ENCODE measurements at places on chromosomes 2 and 18.

DNA sequence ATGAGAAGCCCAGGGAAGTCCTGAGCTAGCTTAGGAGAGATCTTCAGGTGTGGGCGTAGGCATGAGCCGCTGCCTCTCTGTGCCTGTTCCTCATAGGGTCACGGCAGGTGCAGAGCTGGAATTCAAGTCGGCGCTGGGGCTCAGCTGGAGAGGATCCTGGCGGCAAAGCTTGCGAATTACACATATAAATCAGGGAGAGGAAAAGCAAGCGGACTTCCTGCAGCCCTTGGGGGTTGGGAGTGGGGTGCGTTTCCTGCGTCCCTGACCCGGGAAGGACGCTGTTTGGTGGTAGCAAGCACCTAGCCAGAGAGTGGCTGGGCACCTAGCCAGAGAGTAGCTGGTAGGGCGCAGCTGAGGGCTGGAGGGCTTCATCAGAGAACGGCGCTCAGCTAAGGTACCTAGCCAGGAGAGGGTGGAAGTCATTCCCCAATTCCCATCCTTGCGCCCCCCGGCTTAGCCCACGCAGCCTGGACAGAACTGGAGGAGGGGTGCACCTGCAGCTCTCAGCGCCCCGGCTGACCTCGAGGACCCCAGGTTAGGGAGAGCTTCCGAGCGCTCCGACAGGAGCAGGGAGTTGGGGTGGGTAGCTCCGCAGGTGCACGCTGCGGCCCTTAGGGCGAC, 459 bp upstream of the EFR3B start:
- DNase-seq, result no peak

- no peak for DNase-seq
These were observed 32.6 kb downstream of the HJURP start for GRCh38 chr2:233821709-233822100.

DNA sequence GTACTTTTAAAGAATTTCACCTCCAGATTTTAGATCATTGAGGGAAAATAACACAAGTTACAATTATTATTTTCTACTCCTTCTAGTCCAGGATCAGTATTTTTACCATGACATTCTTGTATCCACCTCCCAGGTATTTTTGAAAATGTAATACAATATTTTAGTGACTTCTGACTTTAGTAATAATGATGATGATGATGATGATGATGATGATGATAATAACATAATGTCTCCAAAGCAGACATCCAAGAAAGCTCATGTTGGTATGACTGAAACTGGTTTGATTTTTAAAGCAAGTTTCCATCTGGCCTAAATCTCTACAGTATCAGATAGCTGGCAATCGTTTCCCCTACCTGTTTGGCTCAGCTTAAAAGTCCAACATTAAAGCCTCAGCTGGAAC, 140.0 kb upstream of the GULP1 start:
- no peak for DNase-seq

DNA sequence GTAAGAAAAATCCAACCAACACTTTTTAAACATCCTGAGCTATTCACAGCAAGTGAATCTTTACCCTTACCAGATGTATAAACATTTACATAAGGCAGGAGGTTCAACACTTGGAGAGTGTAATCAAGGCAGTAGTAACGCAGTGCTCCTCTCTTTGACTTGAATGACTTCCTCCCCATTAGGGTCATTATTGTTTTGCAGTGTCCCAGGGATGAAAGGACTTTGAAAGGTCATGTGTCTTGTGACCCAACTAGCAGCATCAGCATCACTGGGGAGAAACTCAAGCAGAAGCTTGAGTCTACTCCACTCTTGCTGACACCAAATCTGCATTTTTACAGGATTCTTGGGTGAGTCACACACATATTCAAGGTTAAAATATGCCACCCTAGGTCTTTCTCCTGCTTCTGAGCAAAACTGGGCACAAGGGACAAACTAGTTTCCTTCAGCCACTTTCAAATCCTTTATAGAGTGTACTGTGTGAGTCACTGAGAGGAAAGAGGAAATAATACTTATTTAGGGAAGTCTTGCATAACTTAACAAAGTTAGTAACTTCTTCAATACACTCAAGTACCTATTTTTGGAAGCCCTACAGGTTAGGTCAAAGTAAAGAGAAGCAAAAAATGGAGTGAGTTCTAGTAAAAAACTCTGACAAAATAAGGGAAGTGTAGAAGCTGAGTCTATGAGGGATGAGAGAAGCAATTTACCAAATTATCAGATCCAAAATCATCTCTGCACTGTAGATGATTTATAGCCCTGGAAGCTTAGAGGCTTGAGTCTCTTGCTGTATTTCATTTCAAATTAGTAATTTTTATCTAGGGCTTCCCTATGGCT, 51.0 kb upstream of the EML4 start:
- no peak for DNase-seq

DNA sequence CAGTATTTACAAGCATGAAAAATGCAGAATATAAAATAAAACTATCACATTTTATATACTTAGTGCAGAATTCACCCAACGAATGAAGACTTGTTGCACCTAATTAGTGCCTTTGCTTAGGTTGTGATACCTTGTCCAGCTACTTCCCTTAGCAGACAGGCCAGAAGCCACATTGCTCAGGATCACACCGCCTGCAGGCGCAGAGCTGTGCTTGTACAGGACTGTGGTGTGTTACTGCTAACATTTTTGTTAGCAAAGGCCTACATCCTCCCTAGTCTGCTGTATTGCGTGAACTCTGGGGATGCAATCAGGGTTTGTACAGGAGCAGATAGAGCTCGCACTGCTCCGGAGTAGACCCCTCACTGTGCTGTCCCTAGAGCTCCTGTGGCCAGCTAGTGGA, 336.9 kb downstream of the CBLN2 start:
- DNase-seq, result no peak
